CD4-positive, alpha-beta T cell treated with Interleukin-6 at 100 ng/mL for 8 hours (primary cell): ENCODE measurements at places on chromosomes 5 and 9.

- no peak for DNase-seq
Observed at GRCh38 chr5:141878186-141878710, at the start of gene PCDH1. PCDH1 (minus strand) TSS chr5:141878410; CDS start chr5:141878262, 148 bp downstream.

DNA sequence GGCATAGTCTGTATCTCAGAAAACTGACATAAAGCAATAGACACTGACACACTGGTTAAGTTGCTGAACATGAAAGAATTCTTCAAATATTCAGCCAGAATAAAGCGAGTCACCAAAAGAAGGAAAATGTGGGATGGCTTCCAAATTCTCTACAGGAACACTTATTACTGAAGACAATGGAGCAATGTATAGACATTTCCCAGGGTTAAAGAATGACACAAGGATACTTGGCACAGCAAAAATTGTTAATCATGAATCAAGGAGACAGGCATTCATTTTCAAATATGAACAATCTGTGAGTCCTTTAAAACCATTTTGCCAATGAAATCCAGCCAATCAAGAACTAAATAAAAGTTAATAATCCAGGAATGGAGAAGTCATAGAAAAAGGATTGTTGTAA lies 92.5 kb downstream of the MTX3 start:
- no peak for DNase-seq

- no peak for DNase-seq
Observed at GRCh38 chr5:154577416-154577815, 99.4 kb upstream of the HAND1 start.

GRCh38 chr5:37575541-37576489 lies 196.7 kb downstream of the WDR70 start:
- no peak for DNase-seq

GRCh38 chr5:26121338-26121737 lies 917.0 kb downstream of the CDH9 start:
- DNase-seq, result no peak

DNA sequence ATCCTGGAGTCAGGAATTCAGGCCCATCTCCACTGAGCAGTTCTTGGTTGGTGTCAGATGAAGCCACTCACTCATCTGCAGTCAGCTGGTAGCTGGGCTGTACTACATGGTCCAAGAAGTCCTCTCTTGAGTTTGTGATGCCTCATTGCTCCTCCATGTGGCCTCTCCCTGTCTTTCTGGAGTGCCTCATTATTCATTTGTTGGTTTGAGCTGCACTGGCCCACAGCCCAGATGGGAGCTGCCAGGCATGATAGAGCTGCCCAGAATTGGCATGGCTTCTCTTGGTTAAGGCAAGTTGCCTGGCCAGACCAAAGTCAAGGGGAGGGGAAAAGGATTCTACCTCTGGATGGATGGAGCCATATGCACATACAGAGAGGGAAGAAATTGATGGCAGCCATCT lies 8.0 kb downstream of the PTCD2 start:
- no peak for DNase-seq

- no peak for DNase-seq
Observed at GRCh38 chr5:38008198-38008597, 168.4 kb upstream of the GDNF start.

- DNase-seq, result no peak
Observed at GRCh38 chr5:65203746-65204145, 278.0 kb downstream of the ADAMTS6 start.

DNA sequence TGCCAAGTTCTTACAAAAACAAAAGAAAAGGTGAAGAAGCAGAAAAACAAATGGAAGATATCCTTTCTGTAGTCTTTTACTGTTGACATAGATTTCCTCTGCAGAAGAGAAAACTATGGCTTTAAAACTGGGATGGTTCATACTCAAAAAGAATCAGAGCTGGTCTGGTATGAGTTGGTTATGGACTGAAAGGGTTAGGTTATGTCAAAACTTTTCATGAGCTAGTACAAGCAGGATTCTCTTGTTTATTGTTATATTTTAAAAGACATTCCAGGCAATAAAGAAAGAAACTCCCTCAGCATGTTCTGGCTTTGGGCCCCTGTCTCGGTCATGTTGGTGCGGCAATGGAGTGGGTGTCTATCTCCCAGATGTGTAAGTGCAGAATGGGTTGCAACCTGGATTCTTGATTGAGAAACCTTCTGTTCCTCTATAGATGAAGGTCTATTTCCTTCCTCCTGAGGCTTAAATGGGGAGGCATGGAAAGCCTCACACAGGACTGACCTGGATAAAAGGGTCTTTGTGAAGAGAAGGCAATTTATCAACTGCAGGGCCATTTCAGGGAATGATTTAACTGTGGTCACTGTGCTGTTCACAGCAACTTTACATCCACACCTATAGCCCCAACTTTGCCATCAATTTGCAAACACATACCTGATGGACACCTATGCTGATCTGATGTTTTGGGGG lies 209.6 kb upstream of the TNC start:
- no peak for DNase-seq

DNA sequence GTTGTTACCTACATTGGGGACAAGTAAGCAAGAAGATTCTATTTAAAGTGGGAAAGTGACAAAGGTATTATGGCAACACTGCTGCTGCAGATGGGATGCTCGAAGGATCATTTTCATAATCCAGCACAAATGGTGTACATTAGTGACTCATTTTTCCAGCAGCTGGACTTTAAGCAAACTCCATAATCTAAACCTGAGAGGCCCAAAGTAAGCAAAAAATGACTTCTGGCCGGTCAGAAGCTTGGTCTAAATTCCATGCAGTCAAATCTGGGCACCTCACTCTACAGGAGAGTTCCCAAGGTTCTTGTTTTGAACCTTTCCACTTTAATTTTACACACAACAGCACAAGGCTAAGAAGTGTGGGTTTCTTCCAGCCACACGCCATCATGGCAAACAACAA lies 43.6 kb upstream of the TRAF1 start:
- DNase-seq, result no peak

DNA sequence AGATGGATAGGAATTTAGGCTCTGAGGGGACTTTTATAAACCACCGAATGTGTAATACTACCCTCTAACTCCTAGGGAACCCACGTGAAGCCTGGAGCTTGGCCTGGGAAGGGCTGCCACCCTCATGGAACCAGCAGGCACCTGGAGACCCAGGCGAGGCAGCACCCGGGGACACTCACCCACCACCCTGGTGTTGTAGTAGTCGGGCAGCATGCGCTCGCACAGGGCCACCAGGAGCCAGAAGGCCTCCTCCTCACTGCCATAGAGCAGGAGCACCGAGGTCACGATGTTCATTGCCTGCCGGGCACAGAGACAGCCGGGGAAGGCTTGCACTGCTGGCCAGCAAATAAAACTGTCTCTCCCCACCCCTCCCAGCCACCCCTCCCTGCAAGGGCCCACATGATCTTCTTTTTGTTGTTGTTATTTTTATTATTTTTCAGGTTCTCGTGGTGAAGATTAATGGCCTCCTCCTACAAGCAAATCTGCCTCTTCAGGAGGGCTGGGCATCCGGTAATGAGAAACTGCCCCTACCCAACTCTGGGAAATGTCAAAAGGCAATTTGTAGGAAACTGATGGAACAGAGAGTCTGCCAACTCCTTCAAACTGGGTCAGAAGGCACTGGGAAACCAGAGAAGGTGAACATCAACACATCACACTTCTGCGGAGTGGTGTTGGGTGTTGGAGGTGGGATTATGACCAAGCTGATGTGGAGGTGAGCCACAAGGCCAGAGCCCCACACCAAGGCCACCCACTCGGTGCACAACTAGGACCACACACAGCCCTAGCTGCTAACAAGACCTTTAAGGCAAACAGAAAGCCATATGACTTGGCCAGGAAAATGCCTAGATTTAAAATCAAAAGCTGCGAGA lies 17.4 kb upstream of the MRNIP start:
- no peak for DNase-seq

DNA sequence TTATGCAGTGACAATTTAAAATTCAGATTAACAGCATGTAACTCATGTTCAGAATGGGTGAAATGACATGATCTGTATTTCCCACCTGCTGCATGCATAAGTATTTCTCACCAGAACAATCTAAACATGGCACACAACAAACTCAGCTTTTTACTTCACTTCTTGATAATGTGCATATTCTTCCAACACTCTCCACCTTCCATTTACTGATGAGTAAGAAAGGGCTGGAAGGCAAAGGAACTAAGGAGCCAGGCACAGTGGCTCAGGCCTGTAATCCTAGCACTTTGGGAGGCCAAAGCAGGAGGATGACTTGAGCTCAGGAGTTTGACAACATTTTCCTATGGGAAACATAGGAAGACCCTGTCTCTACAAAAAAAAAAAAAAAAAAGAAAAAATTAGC lies 35.8 kb upstream of the SAP30L start:
- no peak for DNase-seq

GRCh38 chr9:131657037-131657377 lies 82.9 kb downstream of the RAPGEF1 start:
- peak; percentile 30 for DNase-seq

DNA sequence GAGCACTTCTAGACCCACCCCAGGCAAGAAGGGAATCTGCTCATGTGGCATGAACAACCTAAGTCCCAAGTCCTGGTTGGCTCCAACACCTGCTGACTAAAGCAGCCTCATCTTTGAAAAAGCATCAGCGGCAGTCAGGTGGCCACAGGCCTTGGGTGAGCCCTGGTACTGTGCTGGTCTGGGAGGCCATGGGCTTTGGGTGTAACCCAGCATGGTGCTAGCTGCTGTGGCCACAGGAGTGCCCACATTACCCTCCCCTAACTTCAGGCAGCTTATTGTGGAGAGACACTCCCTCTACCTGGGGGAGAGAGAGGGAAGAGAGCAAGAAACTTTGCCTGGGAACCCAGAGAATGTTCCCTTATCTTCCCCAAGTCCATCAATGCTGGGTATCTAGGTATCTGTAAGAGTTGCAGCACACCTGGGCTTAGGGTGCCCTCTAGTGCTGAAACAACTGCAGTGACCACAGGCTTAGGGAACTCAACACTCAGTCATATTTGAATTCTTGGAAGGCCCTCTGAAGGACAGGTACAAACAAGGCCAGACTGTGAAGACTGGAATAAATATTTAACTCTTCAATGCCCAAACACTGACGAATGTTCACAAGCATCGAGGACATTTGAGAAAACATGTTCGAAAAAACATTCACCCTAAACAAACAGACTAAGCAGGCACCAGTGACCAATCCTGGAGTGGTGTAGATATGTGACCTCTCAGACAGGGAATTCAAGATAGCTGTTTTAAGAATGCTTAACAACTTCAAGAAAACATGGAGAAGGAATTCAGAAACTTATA lies 69.9 kb upstream of the OR2K2 start:
- DNase-seq, result no peak

GRCh38 chr5:81849770-81850367 lies 99.0 kb upstream of the SSBP2 start:
- DNase-seq, result no peak

DNA sequence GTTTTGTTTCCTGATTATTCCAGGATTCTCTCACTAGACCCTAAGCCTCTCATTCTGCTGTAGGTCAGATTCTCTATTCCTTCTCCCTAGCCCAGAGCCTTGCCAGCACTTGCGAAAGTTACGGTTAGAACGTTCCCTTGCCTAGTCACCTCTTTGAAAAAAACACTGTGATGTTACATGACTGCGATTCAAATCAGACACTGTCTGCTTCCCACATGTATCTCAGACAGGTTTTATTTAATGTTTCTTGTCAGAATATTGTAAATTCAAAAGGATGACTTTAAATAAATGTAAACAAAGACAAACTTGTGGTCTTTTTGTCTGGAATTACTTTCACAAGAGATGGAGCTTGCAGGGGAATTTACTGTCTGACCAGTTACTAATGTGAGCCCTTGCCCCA lies 116.5 kb upstream of the OTULINL start:
- DNase-seq, result no peak

- no peak for DNase-seq
Observed at GRCh38 chr9:113542741-113543140, 79.2 kb downstream of the RGS3 start.

DNA sequence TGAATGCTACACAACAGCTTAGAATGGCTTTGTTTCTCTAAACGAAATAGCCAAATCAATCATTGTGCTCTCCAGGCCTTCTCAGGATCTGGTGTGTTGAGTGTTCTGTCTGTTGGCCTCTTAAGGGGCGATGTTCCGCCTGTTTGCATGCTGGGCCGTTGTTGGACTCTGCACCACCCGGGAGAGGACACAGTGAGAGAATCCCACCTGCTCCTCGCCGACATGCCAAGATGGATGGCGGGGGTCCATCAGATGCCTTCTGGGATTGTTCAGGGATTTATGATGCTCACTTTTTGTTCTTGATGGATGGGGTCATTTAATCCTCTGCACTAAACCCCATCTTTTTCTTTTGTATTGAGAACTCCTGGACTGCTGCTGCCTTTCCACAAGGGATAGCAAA lies 159.9 kb downstream of the NTRK2 start:
- no peak for DNase-seq

- DNase-seq, result no peak
Observed at GRCh38 chr9:27445688-27446087, 78.4 kb upstream of the IFNK start.

GRCh38 chr9:3972687-3973086 lies 327.2 kb downstream of the GLIS3 start:
- no peak for DNase-seq
